ENCODE measurements at places on chromosomes 3 and 15.

- no peak for DNase-seq
Observed at GRCh38 chr15:100926971-100927756, 8.0 kb downstream of the LRRK1 start.

- DNase-seq: peak; percentile 39
Observed at GRCh38 chr3:24521420-24522145, 26.9 kb upstream of the THRB start.

DNA sequence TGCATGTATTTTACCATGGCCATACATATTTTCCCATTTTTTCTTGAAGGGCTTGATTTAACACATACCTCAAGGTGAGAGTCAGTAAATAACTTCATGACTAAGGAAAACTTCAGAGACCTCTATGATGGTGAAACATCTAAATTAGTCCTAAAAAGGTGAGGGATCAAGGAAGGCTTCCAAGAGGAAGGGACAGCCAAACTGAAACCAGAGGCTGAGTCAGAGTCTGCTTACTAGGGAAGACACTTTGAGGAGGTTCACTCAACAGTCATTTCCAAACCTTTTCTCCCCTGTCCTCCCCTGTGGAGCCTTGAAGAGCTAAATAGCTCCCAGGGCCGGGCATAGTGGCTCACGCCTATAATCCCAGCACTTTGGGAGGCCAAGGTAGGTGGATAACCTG, 206.6 kb downstream of the SHQ1 start:
- no peak for DNase-seq

DNA sequence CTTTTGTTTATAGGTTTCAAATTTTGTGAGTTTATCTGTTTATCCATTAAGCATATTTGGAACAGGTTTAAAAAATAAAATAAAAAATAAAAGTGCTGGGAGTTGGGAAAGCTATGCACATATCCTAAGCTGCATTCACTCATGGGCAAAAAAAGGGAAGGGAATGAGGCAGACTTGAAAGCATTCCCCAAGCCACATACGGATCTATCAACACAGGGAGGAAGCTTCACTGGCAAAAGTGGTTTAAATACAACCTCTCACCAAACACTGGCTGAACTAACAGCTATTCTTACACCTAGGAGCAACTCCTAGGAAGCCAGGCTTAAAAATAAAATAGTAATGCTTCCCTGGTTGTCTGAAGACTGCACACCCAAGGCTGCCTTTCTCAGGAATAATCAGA, 101.2 kb downstream of the PCCB start:
- peak; percentile 22 for DNase-seq

- DNase-seq: peak; percentile 17
Observed at GRCh38 chr3:32641356-32641755, 43.6 kb upstream of the CNOT10 start.

GRCh38 chr15:69540622-69541021, 88.0 kb downstream of the RPLP1 start:
- DNase-seq: no peak

DNA sequence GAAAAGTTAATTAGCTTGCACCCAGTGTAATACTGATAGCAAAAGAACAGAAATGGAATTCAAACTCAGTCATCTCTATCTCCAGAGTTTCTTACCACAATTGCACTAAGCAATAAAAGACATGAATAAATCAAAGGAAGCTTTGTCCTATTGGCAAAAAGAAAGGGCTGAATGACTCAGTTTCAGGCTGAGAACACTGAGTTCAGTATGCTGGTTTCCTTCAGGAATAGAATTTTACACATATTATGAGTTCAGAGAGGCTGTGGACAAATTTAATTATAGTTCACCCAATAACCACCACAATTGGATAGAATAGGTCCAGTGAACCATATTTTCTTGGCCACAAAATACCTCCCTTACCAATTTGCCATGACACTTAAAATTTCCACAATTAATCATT, 249.7 kb downstream of the KCNMB2 start:
- DNase-seq: no peak

- no peak for DNase-seq
Observed at GRCh38 chr3:45414823-45415222, 26.4 kb downstream of the LARS2 start.

DNA sequence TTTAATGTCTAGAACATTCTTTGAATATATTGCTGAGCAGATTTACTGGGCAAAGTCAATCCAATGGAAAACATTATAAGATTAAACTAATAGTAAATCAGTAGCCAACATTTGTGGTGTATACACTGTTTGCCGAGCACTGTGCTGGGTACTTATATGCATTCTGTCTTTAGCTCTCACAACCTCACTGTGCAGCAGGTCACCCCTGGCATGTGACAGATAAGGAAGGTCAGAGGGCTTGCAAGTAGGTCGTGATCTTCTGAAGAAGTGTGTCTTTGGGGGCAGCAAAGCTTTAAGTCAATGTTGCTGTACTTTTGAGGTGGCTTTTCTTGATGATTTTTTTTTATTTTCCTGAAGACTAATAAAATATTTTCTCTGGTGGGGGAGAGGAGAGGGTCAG, 62.2 kb downstream of the TCAIM start:
- no peak for DNase-seq

GRCh38 chr3:37779289-37780152, 82.2 kb upstream of the CTDSPL start:
- peak; percentile 69 for DNase-seq

DNA sequence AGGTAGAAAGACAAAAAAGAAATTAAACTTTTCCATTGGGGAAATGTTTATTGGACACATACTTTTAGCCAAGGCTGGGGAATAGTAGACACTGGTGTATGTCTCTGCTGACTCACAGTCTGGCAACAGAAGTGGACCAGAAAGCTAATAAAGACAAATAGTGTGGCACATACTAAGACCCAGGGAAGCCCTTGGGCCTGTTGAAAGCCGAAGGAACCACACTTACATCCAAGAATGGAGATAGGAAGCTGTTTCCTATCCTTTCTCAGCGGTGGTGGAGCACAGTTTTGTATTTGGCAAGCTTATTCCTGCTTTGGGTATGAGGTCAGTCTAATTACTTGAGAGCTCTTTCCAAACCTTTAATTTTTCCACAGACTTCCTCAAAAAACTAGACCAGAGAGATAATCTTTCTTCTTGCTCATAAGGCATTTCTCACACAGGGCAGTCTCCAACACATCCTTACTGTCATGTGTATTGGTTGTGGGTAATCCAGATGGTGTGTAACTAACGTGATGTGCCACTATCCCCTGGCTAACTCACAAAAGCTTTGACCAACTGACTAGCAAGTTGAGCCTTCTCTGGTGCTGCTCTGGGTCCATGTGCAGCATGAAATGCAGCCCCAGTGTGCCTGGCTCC, 279.1 kb upstream of the IGF1R start:
- DNase-seq: no peak

DNA sequence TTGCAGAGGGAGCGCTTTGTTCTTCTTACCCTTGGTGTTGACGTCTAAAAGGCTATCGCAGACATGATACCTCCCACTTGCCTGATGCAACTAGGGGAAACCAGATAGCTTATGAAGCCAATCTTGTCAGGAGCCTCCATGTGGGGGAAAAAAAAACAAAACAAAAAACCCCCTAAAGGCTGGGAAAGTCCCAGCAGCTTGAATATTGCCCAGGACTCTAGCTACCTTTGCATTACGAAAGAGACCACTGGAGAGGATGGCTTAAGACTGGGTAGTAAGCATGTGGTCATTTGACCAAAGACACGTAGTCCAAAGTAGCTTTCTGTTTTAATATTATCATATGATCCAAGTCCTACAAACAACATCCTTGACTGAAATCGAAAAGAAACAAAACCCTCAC, 120.7 kb upstream of the WNT5A start:
- DNase-seq: no peak
